Cortex of kidney (tissue), 1 donor: ENCODE measurements at places on chromosomes 1 and 21.

GRCh38 chr1:38027201-38028104 lies 14.9 kb downstream of the UTP11 start:
- DNase-seq: no peak

GRCh38 chr1:117164209-117164608 lies 42.7 kb upstream of the TRIM45 start:
- DNase-seq: no peak

GRCh38 chr1:46552357-46553237 lies 1.1 kb upstream of the KNCN start:
- DNase-seq: no peak

GRCh38 chr1:243364330-243364729 lies 108.5 kb downstream of the SDCCAG8 start:
- no peak for DNase-seq

DNA sequence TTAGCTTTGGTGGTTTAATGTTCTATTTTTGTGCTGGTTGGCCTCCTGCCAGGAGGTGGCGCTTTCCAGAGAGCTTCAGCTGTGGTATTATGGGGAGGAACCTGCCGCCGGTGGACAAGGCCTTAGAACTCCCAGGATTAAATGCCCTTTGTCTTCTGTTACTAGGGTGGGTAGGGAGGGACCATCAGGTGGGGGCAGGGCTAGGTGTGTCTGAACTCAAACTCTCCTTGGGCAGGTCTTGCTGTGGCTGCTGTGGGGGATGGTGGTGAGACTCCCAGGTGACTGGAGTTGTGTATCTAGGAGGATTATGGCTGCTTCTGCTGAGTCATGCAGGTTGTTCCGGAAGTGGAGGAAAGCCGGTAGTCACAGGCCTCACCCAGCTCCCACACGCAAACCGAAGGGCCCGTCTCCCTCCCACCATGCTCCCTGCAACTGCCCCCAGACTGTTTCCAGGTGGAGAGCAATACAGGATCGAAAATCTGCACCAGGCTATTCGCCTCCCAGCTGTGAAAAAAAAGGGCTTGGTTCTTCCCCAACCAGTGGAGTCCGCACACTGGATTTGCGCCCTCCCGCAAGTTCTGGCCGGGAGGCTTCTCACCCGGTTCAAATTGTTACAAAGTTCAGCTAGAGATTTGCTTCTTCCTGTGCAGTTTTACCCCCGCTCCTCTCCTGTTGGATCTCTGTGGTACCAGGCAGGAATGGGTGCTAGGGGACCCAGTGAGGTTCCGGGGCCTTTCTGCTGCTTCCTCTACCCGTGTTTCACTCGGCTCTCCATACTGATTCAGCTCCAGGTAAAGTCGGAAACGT lies 220.5 kb downstream of the CENPF start:
- DNase-seq: no peak
